Smooth muscle cell of the pulmonary artery (primary cell): ENCODE measurements at places on chromosomes 1 and 21. TPM values are rescaled to one million over a fixed set of nuclear protein-coding genes. Genes with fewer than 3 reads are reported as not detected.

Gene NPR1
- 1.0 and 1.2 TPM in 2 replicates for total RNA-seq

Gene MIXL1
- total RNA-seq: not detected in 2 replicates

Gene TRIM67
- total RNA-seq: 0.03 and 0.39 TPM in 2 replicates

Gene B3GALT5
- total RNA-seq: 0.10 TPM in 1 of 2 replicates, not detected in the other

Gene HLX
- 4.9 and 10.6 TPM in 2 replicates for total RNA-seq

Gene TRABD2B
- 0.10 and 0.59 TPM in 2 replicates for total RNA-seq

Gene REN
- not detected in 2 replicates for total RNA-seq

Gene MAST2
- total RNA-seq: 29.3 and 46.8 TPM in 2 replicates

Gene TNFRSF14
- 19.3 and 25.0 TPM in 2 replicates for total RNA-seq

Gene PGBD5
- 0.17 and 0.20 TPM in 2 replicates for total RNA-seq

Gene FCAMR
- not detected in 2 replicates for total RNA-seq

Gene SLAMF8
- total RNA-seq: not detected in 2 replicates

Gene TMEM51
- 1.5 and 2.2 TPM in 2 replicates for total RNA-seq

Gene B3GALT2
- total RNA-seq: 0.92 and 2.4 TPM in 2 replicates

Gene TAS1R1
- total RNA-seq: 0.20 and 0.46 TPM in 2 replicates

Gene GFI1
- total RNA-seq: 0.07 and 0.17 TPM in 2 replicates
